ENCODE measurements at places on chromosomes 16 and 17.

DNA sequence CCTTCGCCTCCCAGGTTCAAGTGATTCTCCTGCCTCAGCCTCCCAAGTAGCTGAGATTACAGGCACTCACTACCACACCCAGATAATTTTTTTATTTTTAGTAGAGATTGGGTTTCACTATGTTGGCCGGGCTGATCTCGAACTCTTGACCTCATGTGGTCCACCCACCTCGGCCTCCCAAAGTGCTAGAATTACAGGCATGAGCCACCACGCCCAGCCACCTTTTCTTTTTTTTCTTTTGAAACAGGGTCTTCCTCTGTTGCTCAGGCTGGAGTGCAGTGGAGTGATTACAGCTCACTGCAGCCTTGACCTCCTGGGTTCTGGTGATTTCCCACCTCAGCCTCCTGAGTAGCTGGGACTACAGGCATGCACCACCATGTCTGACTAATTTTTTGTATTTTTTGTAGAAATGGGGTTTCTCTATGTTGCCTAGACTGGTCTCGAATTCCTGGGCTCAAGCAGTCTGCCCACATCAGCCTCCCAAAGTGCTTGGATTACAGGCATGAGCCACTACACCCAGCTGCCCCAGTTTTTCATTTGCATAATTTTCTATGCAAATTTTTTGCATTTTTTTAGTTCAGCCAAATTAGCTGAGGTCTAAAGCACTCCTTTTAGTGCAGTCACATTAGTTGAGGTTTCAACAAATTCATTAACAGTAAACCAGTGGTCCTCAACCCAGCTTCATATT lies 11.3 kb downstream of the WWP2 start:
- no peak for DNase-seq

DNA sequence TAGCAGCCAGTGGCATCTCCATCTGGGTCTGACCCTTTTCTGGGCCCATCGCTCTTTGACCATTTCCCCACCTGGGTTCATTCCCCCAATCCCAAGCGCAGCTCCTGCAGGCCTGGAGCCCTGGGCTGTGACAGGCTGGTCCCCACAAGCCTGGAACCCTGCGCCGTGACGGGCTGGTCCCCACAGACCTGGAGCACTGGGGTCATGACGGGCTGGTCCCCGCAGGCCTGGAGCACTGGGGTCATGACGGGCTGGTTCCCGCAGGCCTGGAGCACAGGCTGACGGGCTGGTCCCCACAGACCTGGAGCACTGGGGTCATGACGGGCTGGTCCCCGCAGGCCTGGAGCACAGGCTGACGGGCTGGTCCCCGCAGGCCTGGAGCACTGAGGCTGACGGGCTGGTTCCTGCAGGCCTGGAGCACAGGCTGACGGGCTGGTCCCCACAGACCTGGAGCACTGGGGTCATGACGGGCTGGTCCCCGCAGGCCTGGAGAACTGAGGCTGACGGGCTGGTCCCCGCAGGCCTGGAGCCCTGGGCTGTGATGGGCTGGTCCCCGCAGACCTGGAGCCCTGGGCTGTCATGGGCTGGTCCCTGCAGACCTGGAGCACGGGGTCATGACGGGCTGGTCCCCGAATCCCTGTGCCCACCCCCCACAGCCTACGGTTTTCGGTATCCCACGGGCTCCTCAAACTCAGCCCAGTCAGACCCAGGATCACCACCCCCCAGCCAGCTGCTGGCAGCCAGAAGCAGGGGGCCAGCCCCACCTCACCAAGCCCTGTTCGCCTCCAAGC lies 16.6 kb downstream of the TMC6 start:
- no peak for DNase-seq

- DNase-seq = no peak
These were observed 81.1 kb downstream of the TNRC6C start for GRCh38 chr17:78039581-78039980.

GRCh38 chr16:965036-965395 lies 5.8 kb downstream of the LMF1 start:
- no peak for DNase-seq

DNA sequence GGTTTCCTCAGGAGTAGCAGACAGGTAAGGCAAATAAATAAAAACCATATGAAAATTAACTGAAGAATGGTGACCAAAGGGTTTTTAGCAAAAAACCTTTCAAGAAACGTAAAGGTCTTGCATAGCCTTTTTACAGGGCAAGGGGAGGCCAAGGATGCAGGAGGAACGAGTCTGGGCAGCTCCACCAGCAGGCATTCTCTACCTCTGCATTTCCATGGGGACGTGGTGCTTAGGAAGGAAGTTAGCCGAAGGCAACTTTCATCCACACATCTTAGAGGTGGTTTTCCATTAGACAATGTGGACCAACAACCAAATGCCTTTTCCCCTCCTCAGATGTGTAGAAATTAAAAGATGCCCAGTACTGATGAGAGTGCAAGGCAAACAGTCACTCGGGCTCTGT lies 20.7 kb downstream of the TOM1L2 start:
- no peak for DNase-seq

GRCh38 chr16:19377864-19378263 lies 39.8 kb upstream of the TMC5 start:
- no peak for DNase-seq

DNA sequence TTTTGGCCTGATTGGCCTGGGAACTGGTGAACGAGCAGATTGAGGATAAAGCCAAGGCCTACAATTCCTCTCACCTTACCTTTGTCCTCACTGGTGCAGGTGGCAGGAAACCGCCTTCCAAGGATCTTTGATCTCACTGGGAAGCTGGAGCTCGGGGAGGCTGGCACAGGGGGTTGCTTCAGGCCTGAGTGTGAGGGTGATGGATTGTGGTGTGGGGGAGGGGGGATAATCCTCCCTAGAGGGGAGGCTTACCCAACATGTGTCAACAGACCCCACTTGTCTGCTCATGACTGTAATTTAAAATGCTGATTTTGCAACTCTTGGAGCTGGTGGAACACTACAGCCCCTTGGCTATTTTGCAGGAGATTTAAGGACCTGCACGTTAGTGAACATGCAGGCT lies 4.5 kb upstream of the RMI2 start:
- DNase-seq = no peak

- peak; percentile 4 for DNase-seq
These were observed 630 bp downstream of the RNFT1 start for GRCh38 chr17:59963738-59964481.

DNA sequence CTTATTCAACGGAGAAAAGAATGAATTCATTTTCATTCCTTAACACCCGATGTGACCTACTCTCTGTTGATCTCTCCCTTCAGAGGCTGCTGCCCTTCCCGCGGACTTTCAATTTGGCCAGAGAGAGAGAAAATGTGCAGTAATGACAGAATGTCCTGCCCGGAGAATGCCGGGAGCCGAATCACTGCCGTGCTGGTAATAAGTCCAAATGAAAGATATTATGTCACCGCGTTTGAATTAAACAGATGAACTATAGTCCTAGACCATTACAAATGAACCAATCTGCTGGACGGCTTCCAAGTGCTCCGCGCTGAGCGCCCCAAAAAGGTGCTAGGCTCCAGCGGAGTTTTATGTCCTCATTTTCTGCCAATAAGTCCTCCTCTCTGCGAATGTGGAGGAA lies 14.7 kb upstream of the C16orf82 start:
- DNase-seq = no peak

GRCh38 chr16:9798952-9799580 lies 383.2 kb downstream of the GRIN2A start:
- no peak for DNase-seq

DNA sequence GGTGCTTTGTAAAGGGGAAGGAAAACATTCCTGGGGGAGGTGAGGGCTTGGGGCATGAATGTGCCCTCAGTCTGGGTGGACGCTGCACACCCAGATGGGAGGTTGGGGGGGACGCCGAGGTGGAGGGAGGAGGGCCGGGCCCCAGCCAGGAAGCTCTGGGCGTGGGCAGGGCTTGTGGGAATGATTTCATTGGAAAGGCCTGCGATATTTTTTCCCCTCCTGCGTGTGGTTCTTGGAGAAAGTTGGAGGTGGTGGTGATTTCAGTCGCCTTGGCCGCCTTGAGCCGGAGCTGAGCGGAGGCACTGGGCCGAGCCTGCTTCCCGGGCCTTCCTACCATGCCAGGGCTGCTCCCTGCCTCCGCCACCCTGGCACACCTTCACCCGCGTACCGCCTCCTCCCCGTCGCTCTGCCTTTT lies 26.4 kb upstream of the CLEC18A start:
- peak; percentile 48 for DNase-seq

GRCh38 chr17:40534371-40535189 lies 30.7 kb downstream of the CCR7 start:
- no peak for DNase-seq

DNA sequence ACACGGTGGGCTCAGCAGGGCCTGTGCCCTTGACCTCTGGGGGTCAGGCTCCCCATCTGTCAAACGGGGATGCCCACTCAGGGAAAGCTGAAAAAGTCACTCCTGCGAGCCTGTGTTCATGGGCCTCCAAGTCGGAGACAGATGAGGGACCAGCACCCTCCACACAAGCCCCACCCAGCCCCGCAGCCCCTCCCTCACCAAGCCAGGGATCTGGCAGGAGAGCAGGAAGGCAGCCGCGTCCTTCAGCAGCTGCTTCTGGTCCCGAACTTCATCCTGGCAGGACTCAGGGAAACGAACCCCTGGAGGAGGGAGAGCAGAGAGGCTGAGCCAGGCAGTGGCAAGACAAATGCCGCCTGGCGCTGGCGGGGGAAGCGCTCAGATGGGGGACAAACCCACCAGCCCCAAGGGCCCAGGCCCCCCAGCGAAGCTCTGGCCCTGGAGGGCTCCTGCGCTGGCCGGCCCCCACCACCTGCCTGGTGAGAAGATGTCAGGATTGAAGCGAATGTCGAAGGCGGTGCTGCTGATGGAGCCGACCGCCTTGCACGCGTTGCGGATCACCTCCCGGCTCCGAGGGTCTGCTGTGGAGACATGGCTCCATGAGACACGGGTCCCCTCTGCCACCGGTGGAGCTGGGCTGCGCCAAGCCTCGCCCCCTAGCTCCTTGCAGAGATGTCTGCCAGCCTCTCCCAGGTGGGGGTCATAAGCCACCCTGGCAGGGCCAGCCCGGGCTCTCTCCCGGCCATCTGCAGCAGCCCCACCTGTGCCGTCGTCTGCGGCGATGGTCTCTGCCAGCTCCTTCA lies 15.4 kb downstream of the CLUH start:
- DNase-seq = no peak

GRCh38 chr16:49524216-49524946 lies 150.8 kb downstream of the C16orf78 start:
- no peak for DNase-seq
